ENCODE measurements at places on chromosomes 5 and 9. TPM values are rescaled to one million over a fixed set of nuclear protein-coding genes. Genes with fewer than 3 reads are reported as not detected.

The FREM1 gene
- total RNA-seq: 1.8 TPM

The STK32A gene
- 0.47 TPM for total RNA-seq

The CCDC127 gene
- 5.2 TPM for total RNA-seq

The TOR4A gene
- total RNA-seq: 4.6 TPM

The BTNL8 gene
- total RNA-seq: 1.2 TPM

The PCDHA1 gene
- total RNA-seq: not detected

The NSG2 gene
- total RNA-seq: not detected

The CATSPER3 gene
- total RNA-seq: not detected

The TAF11L5 gene
- not detected for total RNA-seq

The PNPLA7 gene
- 0.23 TPM for total RNA-seq

The INSL4 gene
- not detected for total RNA-seq

The OR2S2 gene
- total RNA-seq: not detected

The IARS1 gene
- 191 TPM for total RNA-seq

The MLANA gene
- total RNA-seq: not detected

The ZBED3 gene
- 1.6 TPM for total RNA-seq

The GLIPR2 gene
- 41.5 TPM for total RNA-seq

The HRCT1 gene
- 1.4 TPM for total RNA-seq

The YIPF5 gene
- 68.5 TPM for total RNA-seq

The ST6GALNAC4 gene
- 47.5 TPM for total RNA-seq

The S1PR3 gene
- total RNA-seq: 28.1 TPM

The PCDHGC3 gene
- 55.5 TPM for total RNA-seq

The FBXW2 gene
- 27.2 TPM for total RNA-seq

The SPATA31A3 gene
- total RNA-seq: not detected

Measured in pericardium fibroblast (primary cell).